ENCODE measurements at places on chromosomes 7 and 10.

DNA sequence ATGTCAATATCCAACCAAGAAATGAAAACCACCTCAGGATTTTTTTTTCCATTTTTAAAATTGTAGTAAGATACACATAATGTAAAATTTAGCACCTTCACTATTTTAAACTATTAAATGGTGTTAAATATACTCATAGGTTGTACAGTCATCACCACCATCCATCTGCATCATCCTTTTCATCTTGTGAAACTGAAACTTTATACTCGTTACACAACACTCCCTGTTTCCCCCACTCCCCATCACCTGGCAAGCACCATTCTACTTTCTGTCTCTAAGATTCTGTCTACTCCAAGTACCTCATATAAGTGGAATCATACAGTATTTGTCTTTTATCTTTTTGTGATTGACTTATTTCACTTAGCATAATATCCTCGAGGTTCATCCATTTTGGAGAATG lies 335.2 kb upstream of the NPSR1 start:
- no peak for DNase-seq

DNA sequence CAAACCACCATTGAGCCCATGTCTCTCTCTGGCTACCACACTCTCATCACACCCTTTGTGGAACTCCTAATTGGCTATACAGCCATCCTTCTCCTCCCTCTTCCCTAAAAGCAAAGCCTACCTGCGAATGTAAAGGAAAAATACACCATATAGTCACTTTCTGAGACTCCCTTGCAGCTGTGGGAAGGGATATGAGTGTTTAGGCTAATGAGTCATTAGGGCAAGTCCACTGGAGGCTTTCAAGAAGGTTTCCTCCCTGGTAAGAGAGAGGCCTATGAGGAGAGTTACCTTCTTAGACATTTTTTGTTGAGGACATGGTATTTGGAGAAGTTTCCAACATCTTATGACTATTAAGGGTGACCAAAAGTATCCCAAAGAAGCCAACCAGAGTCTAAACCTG lies 4.1 kb upstream of the TMEM243 start:
- no peak for DNase-seq

DNA sequence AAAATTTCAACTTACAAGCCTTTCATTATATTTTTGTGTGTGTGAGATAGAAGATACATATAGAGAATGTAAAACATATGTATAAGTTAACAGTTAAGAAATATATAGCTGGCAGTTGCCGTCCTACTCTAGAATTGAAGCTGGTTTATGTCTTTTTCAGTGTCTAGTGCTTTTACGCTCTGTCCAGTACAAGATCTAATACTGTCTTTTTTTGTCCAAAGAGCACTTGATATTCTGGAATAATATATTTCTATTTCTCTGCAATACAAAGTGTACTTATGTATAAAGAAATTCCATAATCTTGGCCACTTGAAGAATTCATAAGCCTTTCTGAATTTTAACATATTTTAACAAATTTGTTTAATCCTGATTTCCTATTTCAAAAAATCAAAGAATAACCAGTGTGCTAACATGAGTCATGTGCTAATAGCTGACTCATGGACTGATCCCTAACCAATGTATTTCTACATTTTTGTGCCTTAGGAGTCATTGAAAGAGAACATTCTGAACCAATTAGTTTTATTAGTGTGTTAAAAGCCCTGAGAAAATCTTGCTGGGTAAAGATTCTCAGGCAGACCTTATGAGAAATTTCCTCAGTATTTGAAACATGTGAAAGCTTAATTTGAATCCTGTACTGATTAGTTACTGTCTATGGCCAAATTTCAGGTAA lies 73.2 kb upstream of the CCAR1 start:
- DNase-seq = no peak

- no peak for DNase-seq
Observed at GRCh38 chr7:81583882-81584533, 185.8 kb downstream of the HGF start.

- DNase-seq = no peak
Observed at GRCh38 chr7:149214020-149214720, 18.8 kb downstream of the ZNF282 start.

DNA sequence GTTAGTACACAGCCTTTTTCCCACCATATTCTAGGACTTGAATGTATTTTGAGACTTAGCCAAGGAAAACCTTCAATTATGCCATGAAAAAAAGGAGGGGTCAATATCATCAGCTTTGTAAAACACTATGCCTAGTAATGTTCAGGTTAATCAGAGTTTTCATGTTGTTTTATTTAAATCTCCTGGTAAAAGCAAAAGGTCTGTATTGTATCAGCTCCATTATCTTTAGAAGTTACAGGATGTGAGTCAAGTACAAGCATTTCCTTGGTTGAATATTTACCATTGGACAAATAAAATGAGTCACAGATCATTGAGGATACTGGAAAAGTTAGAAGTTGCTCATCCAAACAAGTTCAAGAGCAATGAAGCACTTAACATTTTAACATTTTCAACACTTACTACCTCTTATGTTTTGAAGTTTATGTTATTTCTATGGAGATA lies 89.9 kb upstream of the CAPZA2 start:
- no peak for DNase-seq

GRCh38 chr7:2321020-2321419 lies 6.8 kb upstream of the SNX8 start:
- no peak for DNase-seq

DNA sequence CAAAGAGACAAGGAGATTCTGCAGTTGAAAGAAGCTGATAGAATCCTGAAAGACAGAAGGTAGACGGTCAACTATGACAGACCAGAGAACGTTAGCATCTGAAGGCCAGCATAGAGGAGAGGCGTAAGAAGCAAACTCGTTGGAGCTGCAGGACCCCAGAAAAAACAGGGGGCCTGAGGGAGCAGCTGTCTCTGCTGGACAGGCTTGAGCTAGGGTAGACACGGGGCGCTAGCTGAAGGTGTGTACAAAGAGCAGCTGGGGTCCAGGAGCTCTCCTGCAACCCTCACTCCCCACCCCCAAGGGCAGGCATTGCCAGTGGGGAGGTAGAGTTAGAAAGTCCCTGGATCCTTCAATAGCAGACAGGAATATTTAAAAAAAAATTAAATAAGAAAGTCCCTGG lies 14.6 kb upstream of the GDI2 start:
- no peak for DNase-seq

DNA sequence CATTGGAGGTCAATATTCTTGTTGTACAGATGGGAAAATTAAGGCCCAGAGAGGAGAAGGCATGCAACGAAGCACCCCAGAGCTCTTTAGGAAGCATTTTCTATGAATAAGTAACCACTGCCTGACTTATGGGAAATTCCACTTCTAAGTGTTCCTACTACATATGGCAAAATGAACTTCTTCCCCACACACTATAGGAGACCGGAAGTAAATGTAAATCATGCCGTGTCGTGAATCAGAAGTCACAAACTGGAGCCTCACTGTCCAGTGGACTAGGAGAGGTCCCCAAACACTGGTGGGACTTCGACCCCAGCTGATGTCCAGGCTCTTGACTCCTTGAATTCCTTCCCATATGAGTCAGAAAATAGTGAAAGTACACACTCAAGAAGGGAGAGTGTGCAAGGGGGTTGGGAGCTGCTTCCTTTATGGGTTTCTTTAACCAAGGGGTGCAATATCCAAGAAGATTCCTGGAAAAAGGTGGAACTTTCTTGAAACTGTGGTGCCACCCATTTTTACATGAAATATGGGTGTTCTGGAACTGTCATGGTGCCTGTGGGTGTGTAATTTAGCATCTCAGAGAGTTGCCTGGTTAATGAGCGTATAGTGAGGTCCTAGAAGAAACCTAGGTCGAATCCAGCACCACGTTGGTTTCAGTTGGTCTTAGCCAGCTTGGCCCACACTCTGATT lies 6.7 kb downstream of the RASSF4 start:
- no peak for DNase-seq

DNA sequence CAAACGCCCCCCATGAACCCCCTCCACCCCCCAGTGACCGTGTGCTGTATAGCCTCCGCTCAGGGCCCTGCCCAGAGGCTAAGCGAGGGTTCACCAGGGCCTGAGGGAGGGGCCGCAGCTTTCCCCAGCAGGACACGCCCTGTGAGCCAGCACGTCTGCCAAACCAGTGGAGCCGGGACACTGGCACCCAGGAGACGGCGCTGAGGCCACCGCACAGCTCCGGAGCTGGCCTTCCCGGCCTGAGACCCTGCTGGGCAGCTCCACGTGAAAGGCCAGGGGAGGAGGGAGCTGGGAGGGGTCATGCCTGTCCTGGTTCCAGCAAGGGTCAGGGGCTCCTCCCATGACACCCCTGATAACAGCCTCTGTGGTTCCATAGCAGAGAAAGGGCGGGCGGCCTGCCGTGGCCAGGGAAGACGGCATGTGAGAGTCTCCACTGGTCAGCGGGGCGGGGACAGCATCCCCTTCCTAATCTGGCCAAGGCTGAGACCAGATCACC lies 278.3 kb downstream of the ELFN1 start:
- DNase-seq = peak; percentile 47

GRCh38 chr10:97687785-97688781 lies 1.0 kb upstream of the AVPI1 start:
- peak; percentile 21 for DNase-seq
